ENCODE measurements at places on chromosomes 3 and 15. TPM values are rescaled to one million over a fixed set of nuclear protein-coding genes. Genes with fewer than 3 reads are reported as not detected.
A peak's percentile ranks its signal among the peaks of the same experiment; 100 is the strongest.

ROBO1 gene
- 47.6 TPM for total RNA-seq

DNA sequence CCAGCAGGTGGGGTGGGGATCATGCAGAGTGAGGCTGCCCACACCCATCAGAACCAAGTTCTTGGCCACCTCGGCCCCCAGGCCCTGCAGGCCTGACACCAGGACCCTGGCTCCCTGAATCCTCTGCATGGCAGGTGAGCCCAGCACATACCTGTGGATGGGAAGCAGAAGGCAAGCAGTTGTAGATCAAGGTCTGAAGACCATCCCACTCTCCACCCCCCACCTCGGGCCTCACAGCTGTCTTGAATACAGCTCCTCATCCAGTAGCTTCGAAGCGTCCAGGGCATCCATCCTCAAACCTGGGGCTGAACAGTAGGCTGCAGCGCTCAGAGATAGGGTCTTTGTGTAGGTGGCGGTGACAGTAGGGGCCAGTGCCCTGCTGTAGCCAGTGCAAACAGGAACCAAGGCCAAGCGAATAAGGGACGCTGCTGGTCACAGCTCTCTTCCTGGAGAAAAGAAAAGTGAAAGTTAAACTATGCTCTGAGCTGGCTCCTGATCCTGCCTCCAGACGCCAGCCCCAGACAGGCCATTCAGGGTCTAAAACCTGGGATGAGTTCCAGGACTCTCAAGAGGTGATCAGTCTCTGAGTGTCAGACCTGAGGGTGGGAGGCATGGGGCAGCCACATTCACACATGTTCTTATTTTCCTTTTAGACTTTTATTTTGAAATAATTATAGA is at the start of gene UBA7:
Gene UBA7 (minus strand): TSS at position 457 of the 678 bp plus-strand sequence. CDS start 166 bp downstream, at position 291.
- DNase-seq: no peak

- DNase-seq: no peak
These were observed 246.3 kb downstream of the GOLGA6L6 start for GRCh38 chr15:20295238-20295811.

DNA sequence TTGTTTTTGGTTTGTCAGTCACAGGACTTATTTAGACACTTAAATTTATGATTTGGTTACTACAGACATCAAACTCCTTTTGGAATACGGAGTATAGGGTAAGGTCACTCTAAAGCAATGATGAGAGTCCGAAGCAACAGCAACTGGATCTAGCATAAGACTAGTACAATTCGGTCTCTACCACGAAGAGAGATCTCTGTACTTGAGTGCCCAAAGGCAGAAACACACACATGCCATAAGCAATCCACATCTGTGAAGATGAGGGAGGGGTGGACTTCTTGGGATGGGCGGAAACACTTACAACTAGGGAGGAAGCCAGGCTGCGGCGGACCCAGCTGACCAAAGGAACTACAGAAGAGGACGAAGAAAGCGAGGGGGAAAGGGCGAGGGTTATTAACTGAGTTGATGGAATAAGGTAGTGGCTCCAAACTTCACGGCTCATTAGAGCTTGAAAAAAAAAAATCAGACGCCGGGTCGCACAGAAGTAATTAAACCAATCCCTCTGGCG is 595 bp downstream of the DPH6 start:
- DNase-seq: peak; percentile 49

CLDN16 gene
- not detected for total RNA-seq

DNA sequence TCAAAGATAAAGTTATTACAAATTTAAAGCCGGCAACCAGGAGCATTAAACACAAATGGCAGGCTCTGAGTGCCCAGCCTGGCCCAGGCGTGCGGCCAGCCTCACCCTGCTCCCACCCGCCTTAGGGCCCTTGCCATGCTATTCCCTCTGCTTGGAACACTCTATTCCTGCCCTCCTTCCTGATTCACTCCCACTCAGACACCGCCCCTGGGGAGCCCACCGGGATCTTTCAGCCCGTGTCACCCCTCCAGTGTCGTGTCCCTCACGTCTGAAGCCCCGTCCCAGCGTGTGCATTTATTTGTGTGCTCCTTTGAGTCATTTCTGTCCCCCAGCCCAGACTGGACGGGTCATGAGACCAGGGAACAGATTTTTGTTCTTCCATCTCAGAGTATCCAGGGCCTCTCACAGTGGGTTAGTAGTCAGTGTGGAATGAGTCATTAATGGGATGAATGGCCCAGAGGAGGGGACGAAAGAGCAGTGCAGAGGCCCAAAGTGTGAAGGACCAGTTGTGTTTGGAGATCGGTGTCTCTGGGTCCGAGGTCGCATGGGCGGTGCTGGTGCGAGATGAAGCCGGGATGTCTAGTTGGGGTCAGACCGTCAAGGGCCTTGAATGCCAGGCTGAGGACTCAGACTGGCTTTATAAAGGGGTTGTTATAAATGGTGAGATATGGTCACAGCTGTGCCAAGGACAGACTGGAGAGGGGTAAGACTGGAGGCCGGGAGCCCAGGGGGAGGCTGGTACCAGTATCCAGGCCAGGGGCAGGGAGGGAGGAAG is 58.9 kb upstream of the SLC6A6 start:
- no peak for DNase-seq

- DNase-seq: no peak
These were observed 99.1 kb downstream of the MESD start for GRCh38 chr15:80890341-80891005.

GRCh38 chr3:31770822-31771326 is 210.2 kb downstream of the OSBPL10 start:
- peak; percentile 49 for DNase-seq

CXCR6 gene
- not detected for total RNA-seq

DNA sequence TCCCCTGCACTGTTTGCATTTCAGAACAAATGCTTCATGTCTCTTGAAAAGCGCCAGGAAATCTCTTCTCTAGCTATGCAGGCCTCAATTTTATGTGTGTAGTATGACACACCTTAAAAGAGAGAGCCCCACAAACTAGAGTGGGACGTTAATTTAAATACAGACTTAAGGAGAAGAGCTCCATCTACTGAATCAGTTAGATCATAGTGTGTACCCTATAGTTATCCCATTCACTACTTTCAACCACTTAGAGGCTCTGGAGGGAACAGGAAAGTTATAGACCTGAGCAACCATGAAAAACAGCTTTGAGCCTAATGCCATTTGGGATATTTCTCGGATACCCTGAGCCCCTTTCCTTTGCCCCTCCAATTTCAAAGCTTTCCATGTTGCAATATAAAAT is 153.7 kb downstream of the TIGIT start:
- DNase-seq: no peak

SYNPR gene
- not detected for total RNA-seq

DNA sequence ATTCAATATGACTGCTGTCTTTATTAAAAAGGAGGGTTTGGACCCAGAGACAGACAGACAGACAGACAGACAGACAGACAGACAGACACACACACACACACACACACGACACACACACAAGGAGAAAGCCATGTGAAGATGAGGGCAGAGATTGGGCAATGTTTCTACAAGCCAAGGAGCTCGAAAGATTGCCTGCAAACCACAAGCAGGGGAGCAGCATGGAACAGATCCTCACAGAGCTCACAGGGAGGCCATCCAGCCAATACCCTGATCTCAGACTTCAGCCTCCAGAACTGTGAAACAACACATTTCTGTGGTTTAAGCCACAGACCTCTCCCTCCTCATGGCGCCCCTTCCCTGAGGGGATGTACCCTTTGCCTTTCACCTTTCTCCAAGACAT is 35.8 kb upstream of the ABHD2 start:
- DNase-seq: no peak

- no peak for DNase-seq
These were observed 550.0 kb upstream of the ALCAM start for GRCh38 chr3:104816716-104817115.

- no peak for DNase-seq
These were observed 28.6 kb downstream of the IQSEC1 start for GRCh38 chr3:13044496-13045240.

- no peak for DNase-seq
These were observed 32.6 kb upstream of the THUMPD3 start for GRCh38 chr3:9330166-9330703.

DNA sequence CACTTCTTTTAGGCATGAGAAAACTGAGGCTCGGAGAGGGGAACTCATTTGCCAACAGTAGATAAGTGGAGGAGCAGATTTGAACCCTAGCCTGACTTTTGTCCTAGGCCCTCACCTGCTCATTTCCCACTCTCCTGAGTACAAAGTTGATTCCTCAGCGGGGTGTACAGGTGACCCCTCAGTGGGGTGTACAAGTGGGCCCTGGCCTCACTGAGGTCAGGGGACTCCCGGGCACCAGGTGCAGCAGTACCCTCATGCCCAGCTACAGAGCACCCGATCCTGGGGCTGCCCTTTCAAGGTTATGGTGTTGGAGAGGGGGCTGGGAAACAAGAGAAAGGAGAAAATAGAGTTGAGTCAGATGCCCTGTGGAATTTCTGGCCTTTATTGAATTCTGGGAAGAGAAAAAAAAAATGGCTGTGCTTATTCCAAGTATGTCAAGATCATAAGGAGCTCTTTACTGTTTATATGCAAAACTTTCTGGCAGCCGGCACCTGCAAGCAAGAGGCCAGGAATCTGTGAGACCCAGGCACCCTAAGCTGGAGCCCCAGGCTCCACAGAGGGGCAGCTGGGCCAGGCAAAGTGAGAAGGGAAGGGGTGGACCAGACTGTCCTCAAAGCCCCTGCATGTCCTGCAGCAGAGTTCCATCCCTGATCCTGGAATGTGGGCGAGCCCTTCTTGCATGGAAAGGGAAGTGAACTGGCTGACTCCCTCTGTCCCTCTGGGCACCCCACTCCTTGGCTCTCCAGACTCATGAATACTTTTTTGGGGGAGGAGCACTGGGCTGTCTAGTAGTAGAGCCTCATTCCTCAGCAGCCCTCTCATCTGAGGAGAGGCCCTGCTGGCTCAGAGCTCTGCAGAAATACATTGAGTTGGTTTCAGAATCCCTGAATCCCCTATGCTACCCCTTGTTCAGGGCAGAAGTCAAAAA is 43.1 kb downstream of the AMOTL2 start:
- DNase-seq: peak; percentile 88

DNA sequence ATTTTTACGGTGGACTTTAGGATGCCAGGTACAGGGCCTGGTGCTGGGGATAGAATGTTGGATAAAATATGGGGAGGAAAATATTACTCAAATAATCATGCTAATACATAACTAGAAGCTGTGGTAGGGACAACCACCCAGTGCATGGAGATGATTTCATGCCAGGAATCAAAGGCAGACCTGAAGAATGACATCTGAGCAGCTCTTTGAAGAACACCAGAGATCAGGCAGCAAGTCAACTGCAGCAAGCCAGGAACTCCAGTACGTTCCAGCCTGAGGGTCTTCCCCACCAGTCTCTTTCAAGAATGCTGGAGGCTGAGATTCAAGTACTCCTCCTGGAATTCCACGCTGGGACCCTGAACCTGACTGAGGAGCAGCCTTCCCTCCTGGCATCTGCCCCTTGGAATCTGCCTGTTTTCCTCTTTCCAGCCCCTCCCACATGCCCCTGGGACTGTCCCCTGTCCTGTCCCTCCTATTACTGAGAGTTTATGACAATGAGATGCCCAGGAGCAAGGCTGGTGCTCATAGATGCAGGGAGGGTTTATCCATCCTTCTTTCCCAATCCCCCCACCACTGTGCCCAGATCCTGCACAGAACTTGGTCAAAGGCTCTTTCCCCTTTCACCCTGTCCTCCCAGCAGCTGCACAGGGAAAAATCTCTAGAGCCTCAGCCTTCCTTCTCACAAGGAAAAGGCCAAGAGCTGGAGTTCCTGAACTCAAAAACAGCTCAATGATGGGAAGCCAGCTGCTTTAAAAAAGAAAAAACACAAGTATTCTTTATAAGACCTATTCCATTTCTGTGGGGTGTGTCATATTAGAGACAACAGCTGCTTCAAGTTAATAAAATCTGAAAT is 68.0 kb downstream of the PDZRN3 start:
- no peak for DNase-seq

RRP9 gene
- 43.4 TPM for total RNA-seq

TPRA1 gene
- 31.5 TPM for total RNA-seq

DNA sequence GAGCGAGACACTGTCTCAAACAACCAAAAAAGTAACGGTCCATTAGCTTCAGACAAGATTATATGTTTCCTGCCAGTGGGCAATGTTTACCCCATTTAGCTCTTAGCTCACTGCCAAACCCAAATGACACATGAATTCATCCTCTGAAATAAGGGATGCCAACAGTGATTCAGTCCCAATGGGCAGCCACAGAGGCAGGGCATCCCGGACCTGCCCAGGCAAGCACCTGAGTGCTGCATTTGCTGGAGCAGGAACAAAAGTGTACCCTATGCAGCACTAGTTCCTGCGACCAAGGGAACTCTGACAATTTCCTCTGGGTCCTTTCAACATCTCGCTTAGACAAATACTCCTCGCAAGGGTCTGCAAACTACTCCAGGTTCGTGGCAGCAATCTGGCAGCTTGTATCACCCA is 8.0 kb downstream of the IP6K2 start:
- DNase-seq: peak; percentile 81

- no peak for DNase-seq
These were observed 5.5 kb upstream of the VGLL3 start for GRCh38 chr3:86996261-86996955.

GRCh38 chr3:104596054-104596453 is 770.7 kb upstream of the ALCAM start:
- DNase-seq: no peak

RYR3 gene
- total RNA-seq: under 0.01 TPM

GRCh38 chr3:118207271-118207670 is 827.4 kb downstream of the IGSF11 start:
- DNase-seq: no peak

DNA sequence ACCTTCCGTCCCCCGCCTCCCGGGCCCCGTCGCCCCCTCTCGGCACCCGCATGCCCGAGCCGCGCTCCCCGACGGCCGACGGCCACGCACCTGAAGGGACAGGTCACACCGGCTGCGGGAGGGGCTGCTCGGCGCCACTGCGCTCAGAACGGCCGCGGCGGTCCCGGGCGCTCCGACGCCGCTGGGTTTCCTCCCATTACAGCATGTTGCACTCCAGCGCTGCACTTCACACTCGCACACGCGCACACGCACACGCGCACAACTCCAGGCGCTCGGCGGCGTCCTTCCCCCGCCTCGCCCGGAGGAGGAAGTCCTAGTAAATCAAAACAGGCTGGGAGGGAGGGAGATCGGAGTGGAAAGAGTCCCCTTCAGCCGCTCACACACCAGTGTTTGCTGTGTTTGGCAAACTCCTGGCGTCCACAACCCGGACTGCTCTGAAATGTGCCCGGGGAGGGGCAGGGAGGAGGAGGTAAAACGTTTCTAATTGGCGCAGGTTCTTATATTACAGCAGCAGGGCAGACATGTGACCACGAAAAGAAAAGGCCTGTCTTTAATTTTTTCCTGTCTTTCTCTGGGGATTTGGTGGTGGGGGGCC is 76.7 kb upstream of the VGLL4 start:
- DNase-seq: peak; percentile 83

OIP5 gene
- total RNA-seq: 15.8 TPM

GOLGA8T gene
- 0.10 TPM for total RNA-seq

Measured in foreskin keratinocyte (primary cell).